ENCODE measurements at places on chromosomes 5 and 9. TPM values are rescaled to one million over a fixed set of nuclear protein-coding genes. Genes with fewer than 3 reads are reported as not detected.

- peaks cover 27% of the 10 kb centered on the region for H3K36me3 ChIP-seq
- no peak overlapping the region for H3K27ac ChIP-seq
- no peak for DNase-seq
- H3K4me3 ChIP-seq: no peak overlapping the region
- no peaks in the 10 kb centered on the region for H3K27me3 ChIP-seq
Observed at GRCh38 chr5:73032635-73033034, 76.8 kb downstream of the FCHO2 start.

DNA sequence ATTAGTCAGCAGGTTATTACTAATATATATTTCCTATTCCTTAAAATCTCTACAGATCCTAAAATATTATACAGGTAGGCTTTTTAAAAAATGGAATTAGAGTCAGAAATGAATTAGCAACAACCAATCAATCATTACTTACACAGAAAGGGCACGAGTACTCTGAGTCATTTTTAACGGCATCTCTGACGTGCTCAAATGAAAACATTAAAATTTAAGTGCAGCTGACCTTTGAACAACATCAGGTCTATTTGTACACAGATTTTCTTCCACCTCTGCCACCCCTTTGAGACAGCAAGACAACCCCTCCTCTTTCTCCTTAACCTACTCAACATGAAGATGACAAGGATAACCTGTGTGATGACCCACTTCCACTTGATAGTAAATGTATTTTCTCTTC is 19.1 kb downstream of the AUH start:
- no peak overlapping the region for H3K27ac ChIP-seq
- no peak overlapping the region for H3K4me3 ChIP-seq
- H3K27me3 ChIP-seq: no peaks in the 10 kb centered on the region
- DNase-seq: no peak
- H3K4me1 ChIP-seq: peaks cover 8% of the 10 kb centered on the region
- H3K36me3 ChIP-seq: peaks cover 27% of the 10 kb centered on the region

- DNase-seq: no peak
- H3K27me3 ChIP-seq: no peaks in the 10 kb centered on the region
- no peak overlapping the region for H3K27ac ChIP-seq
- no peaks in the 10 kb centered on the region for H3K4me1 ChIP-seq
- H3K4me3 ChIP-seq: no peak overlapping the region
- H3K36me3 ChIP-seq: no peaks in the 10 kb centered on the region
Observed at GRCh38 chr5:23147625-23148024, 294.5 kb upstream of the CDH12 start.

GRCh38 chr9:114016101-114016500 is 62.0 kb downstream of the AMBP start:
- H3K4me1 ChIP-seq: no peaks in the 10 kb centered on the region
- H3K27ac ChIP-seq: no peak overlapping the region
- no peak overlapping the region for H3K4me3 ChIP-seq
- no peaks in the 10 kb centered on the region for H3K27me3 ChIP-seq
- H3K36me3 ChIP-seq: peaks cover 13% of the 10 kb centered on the region

DNA sequence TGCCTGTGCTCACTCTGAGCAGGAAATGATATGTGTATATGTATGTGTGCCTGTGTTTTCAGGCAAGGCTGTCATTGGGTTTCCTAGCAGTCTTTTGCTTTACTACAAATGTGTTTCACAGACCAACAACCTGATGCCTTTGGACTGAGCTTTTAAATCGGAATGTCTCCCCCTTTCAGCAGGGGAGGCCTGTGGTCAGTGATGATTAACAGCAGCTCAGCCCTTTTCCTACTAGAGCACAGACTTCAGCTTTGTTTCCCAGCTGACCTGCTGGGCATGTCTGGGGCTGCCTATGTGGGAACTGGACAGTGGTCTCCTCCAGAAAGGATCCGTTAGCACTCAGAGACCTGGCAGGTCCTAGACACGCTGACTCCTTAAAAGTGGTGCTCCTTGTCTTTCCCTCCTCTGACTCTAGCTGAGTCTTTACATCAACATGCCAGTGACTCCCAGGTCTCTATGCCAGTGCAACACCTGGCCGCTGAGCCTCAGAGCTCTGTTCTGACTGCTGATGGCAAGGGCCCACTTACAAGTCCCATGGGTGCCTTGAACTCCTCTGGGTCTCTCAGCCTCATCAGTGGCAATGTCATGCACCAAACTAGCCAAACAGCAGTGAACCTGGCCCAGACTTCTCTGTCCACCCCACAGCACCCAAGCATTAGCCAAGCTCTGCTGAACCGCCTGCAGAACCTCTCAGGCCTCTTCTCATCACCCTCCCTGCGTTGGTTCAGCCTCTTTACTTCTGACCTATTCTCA is 7.7 kb downstream of the MACROH2A1 start:
- no peaks in the 10 kb centered on the region for H3K27me3 ChIP-seq
- no peak overlapping the region for H3K4me3 ChIP-seq
- DNase-seq: no peak
- H3K36me3 ChIP-seq: peaks cover 41% of the 10 kb centered on the region
- H3K4me1 ChIP-seq: peaks cover 73% of the 10 kb centered on the region

DNA sequence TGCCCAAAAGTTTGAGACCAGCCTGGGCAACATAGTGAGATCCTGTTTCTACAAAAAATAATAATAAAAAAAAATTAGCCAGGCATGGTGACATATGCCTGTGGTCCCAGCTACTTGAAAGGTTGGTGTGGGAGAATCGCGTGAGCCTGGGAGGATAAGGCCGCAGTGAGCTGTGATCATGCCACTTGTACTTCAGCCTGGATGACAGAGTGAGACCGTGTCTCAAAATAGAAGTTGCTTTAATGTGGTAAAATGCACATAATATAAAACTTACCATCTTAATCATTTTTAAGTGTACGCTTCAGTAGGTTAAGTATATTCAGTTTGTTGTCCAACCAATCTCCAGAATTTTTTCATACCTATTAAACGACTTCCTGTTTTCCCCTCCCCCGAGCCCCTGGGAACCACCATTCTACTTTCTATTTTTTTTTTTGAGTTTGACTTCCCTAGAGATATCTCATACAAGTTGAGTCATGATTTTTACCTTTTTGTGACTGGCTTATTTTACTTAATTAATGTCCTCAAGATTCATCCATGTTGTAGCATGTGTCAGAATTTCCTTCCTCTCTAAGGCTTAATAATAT is 120.1 kb upstream of the POC5 start:
- no peaks in the 10 kb centered on the region for H3K4me1 ChIP-seq
- DNase-seq: no peak
- H3K27me3 ChIP-seq: no peaks in the 10 kb centered on the region
- H3K4me3 ChIP-seq: no peak overlapping the region
- H3K27ac ChIP-seq: no peak overlapping the region

- peak overlapping the region; percentile 72 for H3K4me3 ChIP-seq
Observed at GRCh38 chr9:133991214-133991921, 756 bp downstream of the VAV2 start.

GRCh38 chr5:34494111-34494755 is 161.9 kb upstream of the RAI14 start:
- no peak overlapping the region for H3K27ac ChIP-seq
- H3K36me3 ChIP-seq: no peaks in the 10 kb centered on the region
- no peak for DNase-seq
- no peaks in the 10 kb centered on the region for H3K27me3 ChIP-seq
- no peak overlapping the region for H3K4me3 ChIP-seq

DNA sequence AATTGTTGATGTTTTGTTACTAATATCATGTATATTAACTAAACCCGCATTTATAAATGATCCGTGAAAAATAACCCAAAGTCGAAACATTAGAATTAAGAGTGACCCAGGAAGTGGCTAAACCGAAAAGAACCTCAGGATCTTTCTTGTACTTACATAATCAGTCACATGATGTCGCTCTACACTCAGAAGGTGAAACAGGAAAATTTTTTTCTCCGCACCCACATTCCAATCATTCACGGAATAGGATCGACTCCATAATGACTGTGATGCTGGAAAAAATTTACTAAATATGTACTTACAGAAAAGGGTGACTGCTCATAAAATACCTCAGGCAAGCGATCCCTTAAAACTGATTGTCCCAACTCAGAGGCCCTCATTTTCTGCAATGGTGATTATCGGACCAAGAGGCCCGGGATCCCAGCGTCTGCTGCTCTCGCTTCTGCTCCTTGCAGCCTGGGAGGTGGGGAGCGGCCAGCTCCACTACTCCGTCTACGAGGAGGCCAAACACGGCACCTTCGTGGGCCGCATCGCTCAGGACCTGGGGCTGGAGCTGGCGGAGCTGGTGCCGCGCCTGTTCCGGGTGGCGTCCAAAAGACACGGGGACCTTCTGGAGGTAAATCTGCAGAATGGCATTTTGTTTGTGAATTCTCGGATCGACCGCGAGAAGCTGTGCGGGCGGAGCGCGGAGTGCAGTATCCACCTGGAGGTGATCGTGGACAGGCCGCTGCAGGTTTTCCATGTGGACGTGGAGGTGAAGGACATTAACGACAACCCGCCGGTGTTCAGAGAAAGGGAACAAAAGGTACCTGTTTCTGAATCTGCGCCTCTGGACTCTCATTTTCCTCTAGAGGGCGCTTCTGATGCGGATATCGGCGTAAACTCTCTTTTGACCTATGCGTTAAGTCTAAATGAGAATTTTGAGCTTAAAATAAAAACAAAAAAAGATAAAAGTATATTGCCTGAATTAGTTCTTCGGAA is at the start of gene PCDHA12:
PCDHA12 (plus strand) TSS at position 224 of the 981 bp plus-strand sequence; CDS start at position 389, 165 bp downstream.
- no peak within 1 kb of the TSS for H3K4me3 ChIP-seq
- no peaks in the 10 kb centered on the region for H3K36me3 ChIP-seq
- no peak within 1 kb of the TSS for H3K27ac ChIP-seq
- no peaks in the 10 kb centered on the region for H3K4me1 ChIP-seq

DNA sequence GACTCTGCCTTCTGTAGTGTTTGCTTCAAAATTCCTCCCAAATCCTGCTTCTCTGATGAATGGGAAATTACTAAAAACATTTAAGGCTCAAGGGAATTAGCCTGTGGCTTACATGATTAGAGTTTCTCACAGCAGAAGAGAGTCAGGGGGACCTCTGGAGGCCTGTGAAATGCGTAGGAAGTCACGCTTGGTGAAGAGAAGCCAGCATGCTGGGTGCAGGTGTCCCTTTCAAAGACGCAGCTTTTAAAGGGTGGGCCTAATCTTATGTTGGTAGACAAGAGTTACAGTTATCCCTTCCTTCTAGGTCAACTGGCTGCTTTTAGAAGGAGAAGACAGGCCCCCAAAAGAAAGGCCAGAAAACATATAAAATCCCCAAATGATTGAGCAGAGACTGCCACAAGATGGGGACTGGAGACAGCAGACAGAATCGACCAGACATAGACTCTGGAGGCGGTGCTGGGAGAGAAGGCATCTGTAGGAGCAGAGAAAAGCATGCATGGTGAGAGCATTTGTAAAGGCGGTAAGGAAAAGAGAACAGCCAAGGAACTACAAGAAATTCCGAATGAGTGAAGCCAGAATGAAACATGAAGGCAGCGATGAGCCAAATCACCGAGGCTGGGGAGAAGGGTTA is 42.3 kb downstream of the B4GALT1 start:
- peaks cover 57% of the 10 kb centered on the region for H3K4me1 ChIP-seq
- H3K27me3 ChIP-seq: no peaks in the 10 kb centered on the region
- peaks cover 88% of the 10 kb centered on the region for H3K36me3 ChIP-seq

DNA sequence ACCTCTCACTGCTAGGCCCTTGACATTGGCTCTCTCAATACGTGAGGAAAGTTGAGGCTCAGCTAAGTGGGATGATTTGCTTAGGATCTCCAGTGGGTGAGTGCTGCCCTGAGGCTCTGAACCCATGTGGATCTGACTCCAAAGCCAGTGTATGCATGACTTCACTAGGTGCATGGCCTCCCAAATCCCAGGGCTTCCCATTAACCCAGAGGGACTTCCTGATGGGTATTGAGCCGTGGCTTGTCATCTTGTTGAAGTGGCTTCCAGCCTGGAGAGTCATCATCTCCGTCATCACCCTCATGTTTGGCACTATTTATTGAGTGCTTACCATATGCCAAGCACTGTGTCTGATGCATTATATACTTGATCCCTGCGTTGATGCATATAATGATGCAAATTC is 37.3 kb upstream of the TEX48 start:
- no peak overlapping the region for H3K27ac ChIP-seq
- DNase-seq: no peak
- H3K27me3 ChIP-seq: no peaks in the 10 kb centered on the region
- H3K36me3 ChIP-seq: no peaks in the 10 kb centered on the region
- no peak overlapping the region for H3K4me3 ChIP-seq
- no peaks in the 10 kb centered on the region for H3K4me1 ChIP-seq

DNA sequence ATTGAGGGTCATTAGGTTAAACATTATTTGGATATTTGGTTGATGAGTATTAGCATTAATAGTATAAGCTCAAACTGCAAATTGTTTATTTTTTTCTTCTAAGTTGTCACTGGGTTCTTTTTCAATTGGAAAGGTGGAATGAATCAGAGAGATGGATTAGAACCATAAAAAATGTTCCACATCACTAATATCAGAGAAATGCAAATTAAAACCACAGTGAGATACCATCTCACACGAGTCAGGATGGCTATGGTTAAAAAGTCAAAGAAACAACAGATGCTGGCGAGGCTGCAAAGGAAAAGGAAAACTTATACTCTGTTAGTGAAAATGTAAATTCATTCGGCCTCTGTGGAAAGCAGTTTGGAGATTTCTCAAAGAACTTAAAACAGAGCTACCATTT is 122.8 kb downstream of the CCDC192 start:
- peaks cover 15% of the 10 kb centered on the region for H3K4me1 ChIP-seq
- H3K27me3 ChIP-seq: no peaks in the 10 kb centered on the region
- no peak overlapping the region for H3K4me3 ChIP-seq
- no peak for DNase-seq
- no peak overlapping the region for H3K27ac ChIP-seq
- H3K36me3 ChIP-seq: no peaks in the 10 kb centered on the region

- peak; percentile 67 for DNase-seq
- no peaks in the 10 kb centered on the region for H3K36me3 ChIP-seq
- peaks cover 14% of the 10 kb centered on the region for H3K4me1 ChIP-seq
- H3K27ac ChIP-seq: no peak overlapping the region
- H3K27me3 ChIP-seq: no peaks in the 10 kb centered on the region
Observed at GRCh38 chr9:72983512-72984225, 30.8 kb upstream of the ALDH1A1 start.

DNA sequence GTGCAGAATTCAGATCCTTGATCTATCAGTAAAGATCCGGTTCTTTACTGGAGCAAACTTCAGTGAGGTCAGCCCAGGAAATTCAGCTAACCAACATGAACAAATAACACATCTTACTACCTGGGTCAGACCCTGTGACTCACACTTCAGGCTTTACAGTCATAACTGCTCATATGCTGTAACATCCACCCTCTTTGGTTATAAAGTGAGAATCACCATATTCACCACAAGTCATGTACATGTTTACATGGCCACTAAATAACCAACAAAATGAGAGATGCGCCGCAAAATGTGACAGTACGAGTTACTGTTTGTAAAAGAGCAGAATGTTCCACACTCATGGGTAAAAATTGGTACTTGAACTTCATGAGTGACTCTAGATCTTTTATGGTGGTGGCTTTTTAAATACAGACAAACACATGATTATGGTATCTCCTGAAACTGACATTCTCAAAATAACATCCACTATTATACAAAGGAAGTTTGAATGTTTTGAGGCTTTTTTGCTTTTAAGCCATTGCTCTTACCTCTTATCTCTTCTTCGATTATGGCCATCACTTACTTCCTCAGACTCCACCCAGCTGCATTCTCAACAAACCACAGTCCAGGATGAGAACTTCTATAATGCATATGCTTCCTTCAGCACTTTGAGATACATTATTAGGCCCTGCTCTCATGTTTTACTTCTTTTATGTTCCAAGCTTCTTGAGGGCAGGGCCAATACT is 516.6 kb downstream of the RAB3C start:
- DNase-seq: no peak
- peak overlapping the region; percentile 22 for H3K27ac ChIP-seq
- H3K36me3 ChIP-seq: no peaks in the 10 kb centered on the region
- H3K27me3 ChIP-seq: no peaks in the 10 kb centered on the region
- H3K4me1 ChIP-seq: peaks cover 11% of the 10 kb centered on the region

The C5orf52 gene
- not detected for total RNA-seq

The WASHC1 gene
- total RNA-seq: 2.9 TPM

Data from stomach (tissue), 19 donors.